ENCODE measurements at places on chromosomes 13 and 19.

GRCh38 chr13:45199711-45200110 lies 1.1 kb downstream of the KCTD4 start:
- no peak for DNase-seq

- DNase-seq: no peak
These were observed 44.4 kb upstream of the HMGB1 start for GRCh38 chr13:30510091-30510490.

DNA sequence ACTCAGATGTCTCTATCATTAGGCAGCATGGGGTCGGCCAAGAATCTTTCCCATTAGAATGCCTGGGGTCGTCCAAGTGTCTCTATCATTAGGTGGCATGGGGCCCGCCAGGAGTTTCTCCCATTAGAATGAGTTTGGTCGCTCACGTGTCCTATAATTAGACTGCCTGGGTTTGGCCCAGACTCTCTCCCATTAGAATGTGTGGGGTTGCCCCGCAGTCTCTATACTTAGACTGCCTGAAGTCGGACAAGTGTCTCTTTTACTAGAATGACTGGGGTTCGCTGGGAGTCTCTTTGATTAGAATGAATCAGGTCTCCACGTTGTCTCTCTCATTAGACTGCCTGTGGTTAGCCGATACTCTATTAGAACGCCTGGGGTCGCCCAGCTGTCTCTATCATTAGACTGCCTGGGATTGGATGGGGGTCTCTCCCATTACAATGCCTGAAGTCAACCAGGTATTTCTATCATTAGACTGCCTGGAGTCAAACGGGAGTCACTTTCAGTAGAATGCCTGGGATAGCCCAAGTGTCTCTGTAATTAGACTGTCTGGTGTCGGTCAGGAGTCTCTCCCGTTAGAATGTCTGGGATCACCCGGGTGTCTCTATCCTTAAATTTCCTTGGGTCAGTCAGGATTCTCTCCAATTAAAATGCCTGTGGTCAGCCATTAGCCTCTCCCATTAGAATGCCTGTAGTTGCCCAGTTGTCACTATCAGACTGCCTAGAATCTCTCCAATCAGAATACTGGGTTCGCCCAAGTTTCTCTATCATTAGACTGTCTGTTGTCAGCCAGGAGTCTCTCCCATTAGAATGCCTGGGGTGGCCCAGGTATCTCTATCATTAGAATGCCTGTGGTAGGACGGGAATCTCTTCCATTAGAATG lies 1454.1 kb downstream of the UQCRFS1 start:
- DNase-seq: no peak

- no peak for DNase-seq
These were observed 2.0 kb downstream of the LRCH1 start for GRCh38 chr13:46554951-46555350.

DNA sequence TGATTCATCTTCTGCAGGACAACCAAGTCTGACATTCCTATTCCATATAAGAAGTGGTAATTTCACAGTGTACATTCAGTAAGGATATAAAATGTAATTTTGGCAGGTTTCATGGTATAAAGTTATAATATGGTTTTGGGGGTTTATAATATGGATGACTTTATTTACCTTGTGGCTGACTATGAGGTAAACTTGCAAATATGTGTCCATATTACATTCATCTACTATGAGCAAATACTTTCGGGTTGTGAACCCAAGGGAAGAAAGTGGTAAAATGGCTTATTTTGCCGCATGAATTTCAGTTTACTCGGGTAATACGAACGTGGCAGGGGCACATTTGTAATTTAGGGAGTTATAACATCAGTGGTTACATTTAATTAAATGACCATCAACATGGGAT lies 86.7 kb upstream of the TNFSF11 start:
- no peak for DNase-seq

DNA sequence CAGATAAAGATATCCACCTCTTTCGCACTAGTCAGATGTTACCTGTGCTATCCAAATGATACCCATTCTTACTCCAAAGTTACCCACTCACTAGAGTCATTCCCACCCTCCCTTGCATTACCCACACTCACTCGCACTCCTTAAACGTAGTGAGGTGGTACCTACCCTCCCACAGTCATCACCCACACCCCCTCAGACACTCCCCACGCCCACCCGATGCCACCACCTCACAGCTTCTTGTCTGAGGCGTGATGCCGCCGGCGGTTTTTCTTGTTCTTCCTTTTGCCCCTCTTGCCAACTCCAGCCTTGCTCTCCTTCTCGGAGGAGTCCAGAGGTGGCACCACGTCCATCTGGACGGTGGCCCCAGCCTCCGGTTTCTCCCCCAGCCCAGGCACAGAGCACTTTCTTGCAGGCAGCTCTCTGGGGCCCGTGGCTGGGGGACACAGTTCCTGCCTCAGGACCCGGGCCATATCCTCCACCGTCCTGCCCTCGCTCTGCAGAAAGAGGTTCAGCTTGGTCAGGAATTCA lies 1.2 kb downstream of the PNMA8C start:
- DNase-seq: no peak

DNA sequence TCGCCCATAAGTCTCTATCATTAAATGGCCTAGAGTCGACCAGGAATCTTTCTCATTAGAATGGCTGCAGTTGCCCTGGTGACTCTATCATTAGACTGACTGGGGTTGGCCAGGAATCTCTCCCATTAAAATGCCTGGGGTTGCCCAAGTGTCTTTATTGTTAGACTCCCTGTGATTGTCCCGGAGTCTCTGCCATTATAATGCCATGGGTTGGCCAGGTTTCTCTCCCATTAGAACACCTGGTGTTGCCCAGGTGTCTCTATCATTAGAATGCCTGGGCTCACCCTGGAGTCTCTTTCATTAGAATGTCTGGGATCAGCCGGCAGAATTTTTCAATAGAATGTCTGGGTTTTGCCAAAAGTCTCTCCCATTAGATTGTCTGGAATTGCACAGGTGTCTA lies 1459.3 kb downstream of the UQCRFS1 start:
- DNase-seq: no peak

- DNase-seq: no peak
These were observed 10.8 kb downstream of the C19orf44 start for GRCh38 chr19:16506961-16507360.

Data from erythroblast (primary cell).